ENCODE measurements at places on chromosomes 16 and 17. TPM values are rescaled to one million over a fixed set of nuclear protein-coding genes. Genes with fewer than 3 reads are reported as not detected.

The DHRS7C gene
- total RNA-seq = not detected

DNA sequence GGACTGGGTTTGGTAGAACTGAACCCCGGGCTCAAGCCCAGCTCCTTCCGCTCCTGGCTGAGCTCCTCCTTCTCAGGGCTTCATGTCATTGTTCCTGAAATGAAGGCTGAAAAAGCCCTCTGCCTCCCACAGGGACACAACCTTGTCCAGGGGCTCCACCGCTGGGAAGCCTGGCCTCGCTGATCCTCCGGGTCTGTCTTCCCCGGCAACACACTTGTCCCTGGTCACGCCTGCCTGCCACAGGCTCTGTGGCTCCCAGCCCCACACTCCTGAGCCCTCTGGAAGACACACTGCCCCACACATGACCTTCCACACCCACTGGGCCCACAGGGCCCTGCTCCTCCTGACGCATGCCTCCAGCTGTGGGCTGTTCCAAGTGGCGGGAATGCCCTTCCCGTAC, 18.0 kb upstream of the ZC3H18 start:
- H3K27me3 ChIP-seq = no peaks in the 10 kb centered on the region
- no peaks in the 10 kb centered on the region for H3K4me1 ChIP-seq
- no peaks in the 10 kb centered on the region for H3K36me3 ChIP-seq
- no peak overlapping the region for H3K27ac ChIP-seq

The LRRC75A gene
- total RNA-seq = 26.2 TPM

The TBC1D3I gene
- total RNA-seq = not detected

DNA sequence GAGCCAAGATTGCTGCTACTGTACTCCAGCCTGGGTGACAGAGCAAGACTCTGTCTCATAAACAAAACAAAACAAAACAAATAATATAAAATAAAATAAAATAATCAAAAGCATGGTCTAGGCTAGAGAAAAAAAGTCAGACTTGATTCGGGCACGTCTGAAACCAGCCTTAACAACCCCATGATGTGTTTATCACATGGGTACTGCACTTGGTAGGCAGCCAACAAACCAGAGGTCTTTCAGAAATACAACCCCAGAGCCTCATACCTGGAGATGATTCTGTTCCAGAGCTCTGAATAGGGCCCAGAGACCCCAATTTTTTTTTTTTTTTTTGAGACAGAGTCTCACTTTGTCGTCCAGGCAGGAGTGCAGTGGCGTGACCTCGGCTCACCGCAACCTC, 9.6 kb upstream of the HAPSTR1 start:
- no peak overlapping the region for H3K27ac ChIP-seq
- H3K27me3 ChIP-seq = no peaks in the 10 kb centered on the region
- H3K36me3 ChIP-seq = no peaks in the 10 kb centered on the region
- no peak for DNase-seq
- no peaks in the 10 kb centered on the region for H3K4me1 ChIP-seq

The FOXN1 gene
- not detected for total RNA-seq

- DNase-seq = no peak
- H3K36me3 ChIP-seq = no peaks in the 10 kb centered on the region
- H3K4me1 ChIP-seq = no peaks in the 10 kb centered on the region
- no peak overlapping the region for H3K27ac ChIP-seq
- H3K27me3 ChIP-seq = no peaks in the 10 kb centered on the region
- no peak overlapping the region for H3K4me3 ChIP-seq
These were observed 8.9 kb downstream of the CIBAR2 start for GRCh38 chr16:85103114-85104079.

The SMCR8 gene
- total RNA-seq = 19.0 TPM

The USP43 gene
- total RNA-seq = 7.2 TPM

- H3K4me1 ChIP-seq = no peaks in the 10 kb centered on the region
- H3K36me3 ChIP-seq = no peaks in the 10 kb centered on the region
- H3K4me3 ChIP-seq = no peak overlapping the region
- no peak overlapping the region for H3K27ac ChIP-seq
- no peak for DNase-seq
These were observed 15.5 kb downstream of the IQCK start for GRCh38 chr16:19733551-19733950.

The SDR42E1 gene
- total RNA-seq = 0.04 TPM

DNA sequence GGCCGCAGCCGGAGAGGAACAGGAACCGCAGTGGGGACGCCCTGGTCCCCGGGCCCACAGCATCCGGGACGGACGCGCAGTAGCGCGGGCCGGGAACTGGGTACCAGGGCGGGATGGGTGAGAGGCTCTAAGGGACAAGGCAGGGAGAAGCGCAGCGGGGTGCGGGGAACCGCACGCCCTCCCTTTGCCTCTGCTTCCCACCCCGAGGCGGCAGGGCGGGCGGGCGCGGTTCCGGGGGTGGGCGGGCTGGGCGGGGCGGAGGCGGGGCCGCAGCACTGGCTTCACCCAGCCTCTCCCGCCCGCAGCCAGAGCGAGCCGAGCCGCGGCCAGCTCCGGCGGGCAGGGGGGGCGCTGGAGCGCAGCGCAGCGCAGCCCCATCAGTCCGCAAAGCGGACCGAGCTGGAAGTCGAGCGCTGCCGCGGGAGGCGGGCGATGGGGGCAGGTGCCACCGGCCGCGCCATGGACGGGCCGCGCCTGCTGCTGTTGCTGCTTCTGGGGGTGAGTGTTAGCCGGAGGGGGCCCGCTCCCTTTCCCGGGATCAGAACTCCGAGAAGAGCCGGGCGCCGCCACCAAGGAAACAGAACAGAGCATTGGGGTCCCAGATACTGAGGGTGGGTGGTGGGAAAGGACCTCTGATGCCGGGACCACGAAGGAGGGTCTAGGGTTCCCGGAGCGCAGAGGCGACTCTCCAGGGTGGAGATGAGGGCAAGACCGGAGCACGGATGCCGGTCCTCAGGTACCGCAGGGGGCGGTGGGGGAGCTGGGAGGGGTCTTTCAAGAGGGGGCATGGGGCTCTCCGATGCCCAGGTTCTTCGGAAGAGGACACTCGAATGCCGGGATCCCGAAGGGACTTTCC, at the start of gene NGFR:
Gene NGFR, plus strand, starts transcription at position 308 of the 856 bp plus-strand sequence. Its CDS starts 125 bp downstream, at position 433.
- H3K36me3 ChIP-seq = no peaks in the 10 kb centered on the region
- no peak within 1 kb of the TSS for H3K27ac ChIP-seq
- peaks cover 69% of the 10 kb centered on the region for H3K27me3 ChIP-seq

- H3K27ac ChIP-seq = no peak overlapping the region
- H3K4me1 ChIP-seq = no peaks in the 10 kb centered on the region
- no peaks in the 10 kb centered on the region for H3K27me3 ChIP-seq
- no peak overlapping the region for H3K4me3 ChIP-seq
These were observed 341.6 kb upstream of the TBX2 start for GRCh38 chr17:61058066-61058465.

DNA sequence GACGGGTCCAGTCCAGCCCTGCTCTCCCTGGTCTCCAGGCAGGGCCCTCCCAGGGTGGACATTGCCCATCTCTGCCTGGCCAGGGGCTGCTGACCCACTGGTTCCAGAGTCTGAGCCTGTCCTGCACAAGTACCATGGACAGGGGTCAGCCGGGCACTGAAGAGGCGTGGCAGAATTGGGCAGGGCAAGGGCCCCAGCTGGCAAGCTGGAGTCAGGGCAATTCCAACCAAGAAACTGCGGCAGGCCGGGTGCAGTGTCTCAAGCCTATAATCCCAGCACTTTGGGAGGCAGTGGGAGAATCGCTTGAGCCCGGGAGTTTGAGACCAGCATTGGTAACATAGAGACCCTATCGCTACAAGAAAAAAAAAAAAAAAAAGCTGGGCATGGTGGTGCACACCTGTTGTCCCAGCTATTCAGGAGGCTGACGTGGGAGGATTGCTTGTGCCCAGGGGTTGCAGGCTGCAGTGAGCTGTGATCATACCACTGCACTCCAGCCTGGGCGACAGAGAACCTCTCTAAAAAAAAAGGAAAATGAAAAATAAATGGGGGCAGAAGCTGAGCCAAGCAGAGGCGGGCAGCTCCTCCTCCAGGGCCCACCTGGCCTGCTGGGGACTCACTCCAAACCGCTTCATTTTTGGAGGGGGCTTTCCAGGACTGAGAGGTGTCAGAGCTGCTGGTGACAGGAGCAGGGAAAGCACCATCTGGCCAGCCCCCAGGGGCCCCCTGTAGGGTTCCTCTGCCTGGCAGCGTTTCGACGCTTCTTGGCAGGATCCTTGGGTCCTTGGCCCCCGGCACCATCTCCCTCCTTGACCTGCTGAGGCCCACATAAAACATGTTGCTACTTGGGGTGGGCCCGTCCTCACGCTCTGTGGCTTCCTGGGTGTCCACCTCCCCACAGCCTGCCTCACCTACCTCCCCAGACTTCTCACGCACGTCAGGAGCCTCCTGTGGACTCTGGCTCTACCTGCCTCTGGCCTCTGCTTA, 2.9 kb upstream of the MAFG start:
- peaks cover 7% of the 10 kb centered on the region for H3K4me1 ChIP-seq
- H3K27ac ChIP-seq = no peak overlapping the region
- DNase-seq = no peak
- H3K36me3 ChIP-seq = no peaks in the 10 kb centered on the region
- H3K4me3 ChIP-seq = no peak overlapping the region

GRCh38 chr16:70757183-70757582, 43.8 kb downstream of the VAC14 start:
- no peak for DNase-seq
- H3K36me3 ChIP-seq = no peaks in the 10 kb centered on the region
- H3K4me3 ChIP-seq = no peak overlapping the region
- no peaks in the 10 kb centered on the region for H3K27me3 ChIP-seq

The ZNF597 gene
- 3.8 TPM for total RNA-seq

- H3K36me3 ChIP-seq = no peaks in the 10 kb centered on the region
- no peak overlapping the region for H3K27ac ChIP-seq
- H3K4me1 ChIP-seq = no peaks in the 10 kb centered on the region
These were observed 147.0 kb downstream of the SLC39A11 start for GRCh38 chr17:72945473-72945872.

Measured in GM23338 (cell line).